ENCODE measurements at places on chromosomes 6 and 20.

DNA sequence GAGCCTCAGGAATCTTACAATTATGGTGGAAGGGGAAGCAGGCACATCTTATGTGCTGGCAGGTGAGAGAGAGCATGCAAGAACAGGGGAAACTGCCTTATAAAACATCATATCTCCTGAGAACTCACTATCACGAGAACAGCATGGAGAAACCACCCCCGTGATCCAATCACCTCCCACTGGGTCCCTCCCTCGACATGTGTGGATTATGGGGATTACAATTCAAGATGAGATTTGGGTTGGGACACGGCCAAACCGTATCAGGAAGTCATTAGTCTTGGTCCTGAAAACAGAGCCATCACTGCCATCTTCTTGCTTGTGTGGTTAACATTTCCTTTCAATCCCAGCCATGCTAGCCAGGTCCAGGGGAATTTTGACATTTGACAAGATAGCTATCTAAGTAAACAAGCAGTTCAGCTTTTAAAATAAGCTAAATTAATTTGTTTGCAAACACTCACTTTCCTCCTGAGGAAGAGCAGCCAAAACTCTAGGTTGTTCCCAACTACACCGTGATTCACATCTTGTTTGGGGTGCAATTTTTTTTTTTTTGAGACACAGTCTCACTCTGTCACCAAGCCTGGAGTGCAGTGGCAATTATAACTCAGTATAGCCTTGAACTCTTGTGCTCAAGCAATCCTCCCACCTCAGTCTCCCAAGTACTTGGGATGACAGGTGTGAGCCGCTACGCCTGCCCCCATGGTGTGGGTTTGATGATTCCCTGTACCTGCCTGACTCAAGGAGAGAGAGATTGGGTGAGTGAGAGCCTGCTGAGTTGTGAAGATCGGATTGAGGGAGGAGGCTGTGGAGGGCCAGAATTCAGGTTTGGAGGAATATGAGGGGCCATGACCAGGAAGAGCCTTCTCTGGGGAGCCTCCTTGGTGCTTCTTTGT, 13.0 kb upstream of the PPP1R14C start:
- DNase-seq, result no peak

DNA sequence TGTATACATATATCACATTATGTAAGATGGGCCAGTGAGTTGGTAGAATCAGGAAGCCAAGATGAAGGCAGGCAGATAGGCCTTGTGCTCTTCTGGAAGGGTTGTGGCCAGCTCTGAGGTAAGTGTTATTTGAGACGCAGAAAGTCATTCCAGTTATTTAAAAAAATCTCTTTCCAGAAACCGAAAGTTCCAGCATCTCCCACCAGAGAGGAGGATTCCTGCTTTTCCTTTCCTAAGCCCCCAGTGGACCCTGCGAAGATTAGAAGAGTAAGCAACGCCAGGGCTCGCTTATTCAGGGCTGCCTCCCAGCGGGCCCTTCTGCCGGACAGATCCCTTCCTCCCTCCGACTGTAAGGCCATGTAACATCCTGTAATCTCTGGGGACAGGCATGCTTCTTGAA, 20.4 kb downstream of the ARMC2 start:
- DNase-seq, result no peak

GRCh38 chr6:147468634-147469033, 39.9 kb upstream of the SAMD5 start:
- no peak for DNase-seq

GRCh38 chr20:63530788-63531160, 6.4 kb downstream of the PTK6 start:
- no peak for DNase-seq

Data from stimulated activated CD8-positive, alpha-beta memory T cell treated with anti-CD3 and anti-CD28 coated beads, Interleukin-4, amount 100 ng/mL, for 4 hours (primary cell).